ENCODE measurements at places on chromosomes 12 and 14.

DNA sequence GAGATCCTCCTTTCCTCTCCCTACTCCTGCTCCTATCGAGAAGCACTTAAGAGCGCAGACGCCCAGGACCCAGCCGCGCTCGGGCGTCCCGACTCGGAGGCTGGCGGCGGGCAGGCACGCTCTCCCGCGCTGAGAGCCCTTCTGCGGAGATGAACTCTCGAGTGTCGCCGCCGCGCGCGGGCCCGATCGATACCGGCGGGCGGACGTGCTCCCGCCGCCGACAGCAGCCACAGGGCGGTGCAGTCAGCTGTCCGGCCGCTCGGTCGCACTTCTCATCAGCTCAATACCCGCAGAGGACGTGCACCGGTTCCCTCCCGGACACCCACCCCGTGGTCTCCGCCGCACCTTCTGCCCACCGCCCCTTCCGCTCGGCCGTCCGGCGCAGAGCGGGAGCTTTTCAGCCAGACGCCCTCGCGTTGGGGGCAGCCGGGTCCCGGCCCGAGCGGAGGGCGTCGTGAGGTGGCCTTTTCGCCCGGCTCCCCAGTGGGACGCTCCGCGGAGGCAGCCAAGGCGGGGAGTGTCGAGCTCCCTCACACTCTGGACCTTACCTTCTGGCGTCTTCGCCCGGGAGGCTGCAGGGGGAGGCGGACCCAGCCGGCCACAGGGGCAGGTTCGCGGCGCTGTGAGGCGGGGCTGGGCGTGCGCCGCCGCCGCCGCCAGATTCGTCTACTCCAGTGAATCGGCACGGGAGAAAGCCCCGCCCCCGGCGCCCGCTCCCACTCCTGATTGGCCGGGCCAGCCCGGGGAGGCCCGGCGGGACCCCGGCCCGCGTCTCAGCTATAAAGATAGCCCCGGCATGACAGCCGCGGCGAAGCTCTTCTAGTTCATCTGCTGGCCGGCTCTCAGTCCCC is at the start of gene INSM2:
INSM2 (plus strand) TSS at position 808 of the 851 bp plus-strand sequence. CDS start 89 bp downstream, outside the sequence.
- DNase-seq = peak; percentile 87

DNA sequence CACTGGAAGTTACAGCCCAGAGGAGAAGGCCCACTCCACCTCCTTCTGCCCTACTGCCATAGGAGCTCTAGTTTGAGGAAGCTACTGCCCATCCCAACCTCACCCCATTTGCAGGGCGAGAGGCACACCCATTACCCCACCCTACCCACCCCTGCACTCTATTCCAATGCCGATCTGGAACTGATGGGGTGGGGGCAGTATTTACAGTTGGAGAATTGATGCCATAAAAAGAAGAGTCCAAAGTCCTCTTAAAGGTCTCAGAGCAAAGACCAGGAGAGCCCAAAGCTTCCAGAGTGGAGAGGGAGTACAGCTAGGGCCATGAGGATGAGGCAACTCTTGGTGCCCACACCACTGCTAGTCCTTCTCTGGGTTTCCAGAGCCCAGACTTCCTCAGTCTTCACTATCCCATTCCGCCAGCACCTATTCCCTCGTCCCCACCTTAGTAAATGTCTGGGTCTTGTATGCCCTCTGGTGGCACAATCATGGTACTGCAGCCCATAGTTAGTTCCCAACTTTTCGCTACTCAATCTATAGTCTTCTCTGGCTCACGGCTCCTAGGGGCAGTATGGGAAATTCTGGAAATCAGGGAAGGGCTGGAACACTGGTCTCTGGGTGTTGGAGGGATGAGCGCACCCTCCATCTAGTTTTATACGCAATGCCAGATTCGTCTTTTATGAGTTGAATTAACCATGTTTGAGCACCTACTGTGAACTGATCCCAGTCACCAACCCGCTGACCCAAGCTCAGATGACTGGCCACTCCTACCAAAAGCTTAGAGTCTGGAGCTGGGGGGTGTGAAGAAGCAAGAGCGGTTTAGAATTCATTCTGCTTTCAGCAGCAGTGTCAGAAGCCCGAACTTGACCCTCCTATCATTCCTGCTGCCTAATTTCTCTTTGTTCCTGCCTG is 6.9 kb upstream of the ADCY6 start:
- DNase-seq = peak; percentile 55

DNA sequence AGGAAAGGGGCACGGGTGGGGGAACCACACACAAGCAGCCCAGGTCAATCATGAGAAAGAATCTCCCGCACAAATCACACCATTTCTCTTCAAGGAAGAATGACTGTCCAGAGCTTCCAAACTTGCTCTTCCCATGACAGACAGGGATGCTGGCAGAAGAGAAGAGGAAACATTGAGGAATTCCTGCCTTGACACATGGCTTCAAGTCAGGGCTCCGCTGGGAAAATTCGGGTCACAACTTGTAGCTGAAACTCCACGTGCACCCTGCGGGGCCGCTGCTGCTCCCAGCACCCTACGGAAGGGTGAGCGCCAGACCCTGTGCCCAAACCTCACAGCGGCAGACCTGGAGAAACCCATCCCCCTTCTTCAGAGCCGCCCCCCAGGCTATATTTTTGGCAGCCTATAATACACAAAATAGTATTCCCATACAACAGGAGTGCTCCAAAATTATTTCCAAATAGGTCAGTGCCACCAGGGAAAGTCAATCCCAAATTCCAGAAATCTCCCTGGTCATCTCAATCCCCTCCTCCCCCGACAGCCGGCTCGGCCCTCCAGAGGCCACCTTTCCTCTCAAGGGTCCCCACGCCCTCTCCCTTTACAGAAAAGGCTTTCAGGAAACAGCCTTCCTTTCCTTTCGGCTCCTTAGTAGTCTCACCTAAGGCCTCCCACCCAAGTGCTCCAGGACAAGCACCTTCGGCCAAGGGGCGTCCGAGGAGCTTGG is 1.3 kb downstream of the TMEM132D start:
- no peak for DNase-seq

DNA sequence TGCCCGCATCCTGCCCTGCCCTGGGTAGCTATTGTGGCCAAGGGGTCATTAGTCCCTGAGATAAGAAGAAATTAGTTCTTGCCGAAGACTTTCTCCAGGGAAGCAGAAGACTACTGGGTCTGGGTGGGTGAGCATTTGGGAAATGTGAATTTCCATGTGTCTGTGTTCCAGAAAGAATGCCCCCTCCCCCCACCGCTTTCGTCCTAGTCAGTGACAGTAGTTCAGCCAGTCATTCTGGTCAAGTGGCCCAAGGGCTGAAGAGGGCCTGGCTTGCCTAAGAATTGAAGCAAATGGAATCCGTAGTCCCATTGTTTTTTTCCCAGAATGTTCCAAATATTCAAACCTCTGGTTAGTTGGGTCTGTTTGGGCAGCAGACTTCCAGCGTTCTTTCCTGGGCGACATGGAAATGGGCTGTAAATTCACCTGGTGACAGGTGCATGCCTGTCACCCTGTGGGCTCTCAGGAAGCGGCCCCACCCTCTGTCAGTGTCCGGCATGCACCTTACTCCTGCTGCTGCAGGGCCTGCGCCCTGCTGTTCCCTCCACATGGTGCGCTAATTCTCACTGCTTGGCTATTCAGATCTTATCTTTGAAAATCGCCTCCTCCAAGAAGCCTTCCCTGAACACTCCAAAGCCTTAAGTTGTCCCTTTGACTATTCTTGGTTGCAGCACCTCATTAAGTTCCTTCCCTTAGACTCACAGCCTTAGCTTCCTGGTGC is 1.4 kb upstream of the RFLNA start:
- DNase-seq = no peak

GRCh38 chr12:94457311-94457710 is 2.4 kb downstream of the CEP83 start:
- DNase-seq = no peak

DNA sequence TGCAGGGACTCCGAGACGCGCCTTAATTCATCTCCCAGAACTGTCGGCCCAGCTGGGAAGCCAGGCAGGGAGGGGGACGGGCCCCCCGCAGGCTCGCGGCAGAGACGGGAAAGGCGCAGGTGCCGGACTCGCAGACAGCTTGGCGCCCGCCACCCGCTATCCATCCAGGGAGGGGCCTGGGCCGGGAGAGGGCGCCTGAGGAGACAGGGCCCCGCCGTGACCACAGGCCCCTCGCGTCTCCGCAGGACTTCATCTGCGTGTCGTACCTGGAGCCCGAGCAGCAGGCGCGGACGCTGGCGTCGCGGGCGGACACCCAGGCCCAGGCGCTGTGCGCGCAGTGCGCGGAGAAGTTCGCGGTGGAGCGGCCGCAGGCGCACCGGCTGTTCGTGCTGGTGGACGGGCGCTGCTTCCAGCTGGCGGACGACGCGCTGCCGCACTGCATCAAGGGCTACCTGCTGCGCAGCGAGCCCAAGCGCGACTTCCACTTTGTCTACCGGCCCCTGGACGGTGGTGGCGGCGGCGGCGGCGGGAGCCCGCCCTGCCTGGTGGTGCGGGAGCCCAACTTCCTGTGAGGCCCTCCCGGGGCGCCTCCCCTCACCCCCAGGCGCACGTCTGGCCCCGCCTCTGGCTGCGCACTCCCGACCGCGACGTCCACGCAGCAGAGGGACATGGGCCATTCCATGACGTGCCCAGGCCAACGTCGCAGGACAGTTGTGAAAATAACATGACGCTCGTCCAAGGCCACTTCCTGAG is 60.6 kb downstream of the LGMN start:
- peak; percentile 38 for DNase-seq

- DNase-seq = no peak
These were observed 40.9 kb downstream of the FOXG1 start for GRCh38 chr14:28807518-28807917.

DNA sequence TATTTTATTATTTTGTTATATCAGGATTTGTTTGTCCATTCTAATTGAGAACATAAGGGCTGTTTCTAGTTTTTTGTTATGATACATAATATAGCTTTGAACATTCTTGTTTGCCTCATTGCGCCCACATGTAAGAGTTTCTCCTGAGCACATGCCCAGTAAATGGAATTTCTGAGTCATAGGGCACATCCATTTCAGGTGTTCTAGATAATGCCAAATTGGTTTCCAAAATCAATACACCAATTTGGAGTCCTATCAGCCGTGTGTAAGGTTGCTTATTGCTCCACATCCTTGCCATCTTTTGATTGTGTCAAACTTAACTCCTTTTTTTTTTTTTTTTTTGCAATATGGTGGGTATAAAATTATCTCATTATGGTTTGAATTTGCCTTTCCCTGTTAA is 97.9 kb upstream of the RESF1 start:
- DNase-seq = no peak

GRCh38 chr12:131735153-131735456 is 24.2 kb downstream of the SFSWAP start:
- no peak for DNase-seq

GRCh38 chr14:54129850-54130640 is 173.4 kb upstream of the BMP4 start:
- DNase-seq = no peak

Measured in NCI-H1436 (cell line).